ENCODE measurements at places on chromosomes 5 and 9. TPM values are rescaled to one million over a fixed set of nuclear protein-coding genes. Genes with fewer than 3 reads are reported as not detected.

The BSPRY gene
- 0.40 TPM for polyA plus RNA-seq

The MRPL50 gene
- 16.6 TPM for polyA plus RNA-seq

The IL4 gene
- polyA plus RNA-seq = 0.18 TPM

The RGS7BP gene
- polyA plus RNA-seq = 10.6 TPM

The GDNF gene
- polyA plus RNA-seq = 5.2 TPM

The LMAN2 gene
- 102 TPM for polyA plus RNA-seq

The KCNN2 gene
- 7.5 TPM for polyA plus RNA-seq

The MYMK gene
- 63.5 TPM for polyA plus RNA-seq

The SPEF2 gene
- polyA plus RNA-seq = 8.5 TPM

The PNPLA7 gene
- polyA plus RNA-seq = 3.6 TPM

The NME5 gene
- polyA plus RNA-seq = 0.68 TPM

GRCh38 chr9:137298401-137299202, 3.5 kb downstream of the NRARP start:
- peak overlapping the region; percentile 15 for H3K4me3 ChIP-seq
- DNase-seq = no peak
- H3K36me3 ChIP-seq = no peaks in the 10 kb centered on the region

DNA sequence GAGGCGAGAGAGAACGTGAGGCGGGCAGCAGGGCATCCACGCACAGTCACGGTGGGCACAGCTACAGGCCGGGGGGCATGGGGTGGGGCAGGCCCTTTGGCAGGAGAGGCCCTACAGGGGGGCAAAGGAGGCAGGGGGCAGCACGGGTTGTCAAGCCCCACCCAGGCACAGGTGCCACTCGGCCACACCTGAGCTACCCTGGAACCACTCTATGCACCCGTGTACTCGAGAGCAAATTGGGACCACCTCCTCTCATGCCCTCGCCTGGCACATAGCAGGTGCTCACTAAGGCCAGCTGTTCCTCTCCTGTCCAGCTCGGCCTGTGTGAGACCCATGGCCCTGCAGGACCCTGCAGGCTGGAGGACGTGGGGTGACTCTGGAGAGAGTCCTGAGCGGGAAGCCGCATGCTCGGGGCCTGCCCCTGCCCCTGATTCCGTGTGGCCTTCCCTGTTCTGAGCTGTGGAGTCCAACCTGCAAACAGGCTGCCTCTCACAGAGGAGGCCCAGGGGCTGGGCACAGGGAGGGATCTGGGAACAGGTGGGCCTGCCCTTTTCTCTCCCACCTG, 31.4 kb upstream of the SARDH start:
- no peak for DNase-seq
- no peak overlapping the region for H3K27ac ChIP-seq
- H3K27me3 ChIP-seq = no peaks in the 10 kb centered on the region
- no peaks in the 10 kb centered on the region for H3K4me1 ChIP-seq

- H3K27me3 ChIP-seq = no peaks in the 10 kb centered on the region
- H3K4me3 ChIP-seq = no peak overlapping the region
- H3K4me1 ChIP-seq = peaks cover 9% of the 10 kb centered on the region
- DNase-seq = no peak
- H3K27ac ChIP-seq = no peak overlapping the region
Measured at GRCh38 chr5:57785946-57786345, 303.3 kb upstream of the ACTBL2 start.

DNA sequence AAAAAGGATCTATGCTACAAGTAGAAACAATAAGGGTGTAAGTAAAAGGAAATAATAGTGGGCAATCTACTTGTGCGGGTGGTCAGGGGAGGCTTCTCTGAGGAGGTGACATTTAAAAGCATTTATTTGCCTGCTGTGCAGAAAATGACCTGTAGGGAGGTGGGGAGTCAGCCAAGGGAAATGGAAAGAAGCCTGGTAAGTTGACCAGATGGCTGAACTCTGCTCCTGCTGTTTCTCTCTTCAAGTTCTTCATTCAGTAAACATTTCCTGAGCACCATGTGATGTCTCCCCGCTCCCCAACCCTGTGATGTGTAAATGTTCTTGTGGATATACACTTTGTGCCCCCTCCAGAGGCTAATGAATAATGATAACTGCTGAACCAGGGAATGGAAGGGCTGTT, 9.9 kb upstream of the SPIN1 start:
- H3K27ac ChIP-seq = no peak overlapping the region
- no peaks in the 10 kb centered on the region for H3K4me1 ChIP-seq
- H3K36me3 ChIP-seq = no peaks in the 10 kb centered on the region
- H3K4me3 ChIP-seq = no peak overlapping the region
- no peaks in the 10 kb centered on the region for H3K27me3 ChIP-seq

DNA sequence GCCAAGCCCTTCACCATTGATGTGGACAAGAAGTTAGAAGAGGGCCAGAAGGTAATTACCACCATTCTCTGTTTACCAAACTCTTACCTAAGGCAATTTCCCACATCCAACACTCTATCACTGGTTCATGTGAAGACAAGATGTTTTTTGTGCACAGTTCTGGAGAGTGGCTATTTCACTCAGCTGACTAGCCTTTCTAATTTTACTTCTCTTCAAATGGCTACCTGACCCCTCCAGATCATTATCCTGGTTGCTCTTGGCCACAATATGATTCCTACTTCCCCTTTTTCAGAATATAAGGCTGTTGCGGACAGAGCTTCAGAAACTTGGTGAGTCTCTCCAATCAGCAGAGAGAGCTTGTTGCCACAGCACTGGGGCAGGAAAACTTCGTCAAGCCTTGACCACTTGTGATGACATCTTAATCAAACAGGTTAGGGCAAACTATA, 7.1 kb downstream of the KIF20A start:
- no peak for DNase-seq
- no peaks in the 10 kb centered on the region for H3K27me3 ChIP-seq
- no peaks in the 10 kb centered on the region for H3K4me1 ChIP-seq
- H3K4me3 ChIP-seq = no peak overlapping the region
- peaks cover 68% of the 10 kb centered on the region for H3K36me3 ChIP-seq

- H3K36me3 ChIP-seq = no peaks in the 10 kb centered on the region
- no peak overlapping the region for H3K4me3 ChIP-seq
- H3K4me1 ChIP-seq = no peaks in the 10 kb centered on the region
- DNase-seq = no peak
Measured at GRCh38 chr9:17926246-17926645, 347.4 kb downstream of the SH3GL2 start.

DNA sequence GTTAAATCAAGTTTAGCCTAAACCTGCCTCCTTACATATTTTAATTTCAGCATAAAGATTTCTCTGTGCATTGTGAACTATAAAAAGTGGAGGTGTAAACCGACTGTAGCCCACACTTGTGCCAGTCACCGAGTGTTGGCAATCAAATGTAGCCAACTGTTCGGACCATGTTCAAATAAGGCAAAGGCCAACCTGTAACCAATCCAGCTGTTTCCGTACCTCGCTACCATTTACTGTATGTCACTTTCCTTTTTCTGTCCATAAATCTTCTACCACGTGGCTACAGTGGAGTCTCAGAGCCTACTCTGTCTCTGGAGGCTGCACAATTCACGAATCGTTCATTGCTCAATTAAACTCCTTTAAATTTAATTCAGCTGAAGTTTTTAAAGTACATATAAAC, 156.0 kb downstream of the SLC25A46 start:
- H3K36me3 ChIP-seq = no peaks in the 10 kb centered on the region
- H3K27me3 ChIP-seq = no peaks in the 10 kb centered on the region
- no peak for DNase-seq
- H3K27ac ChIP-seq = no peak overlapping the region
- H3K4me1 ChIP-seq = no peaks in the 10 kb centered on the region

- H3K27me3 ChIP-seq = peaks cover 32% of the 10 kb centered on the region
- peak overlapping the region; percentile 42 for H3K27ac ChIP-seq
- peak; percentile 45 for DNase-seq
- peaks cover 16% of the 10 kb centered on the region for H3K4me1 ChIP-seq
Measured at GRCh38 chr5:76404223-76405211, 1.4 kb downstream of the IQGAP2 start.

DNA sequence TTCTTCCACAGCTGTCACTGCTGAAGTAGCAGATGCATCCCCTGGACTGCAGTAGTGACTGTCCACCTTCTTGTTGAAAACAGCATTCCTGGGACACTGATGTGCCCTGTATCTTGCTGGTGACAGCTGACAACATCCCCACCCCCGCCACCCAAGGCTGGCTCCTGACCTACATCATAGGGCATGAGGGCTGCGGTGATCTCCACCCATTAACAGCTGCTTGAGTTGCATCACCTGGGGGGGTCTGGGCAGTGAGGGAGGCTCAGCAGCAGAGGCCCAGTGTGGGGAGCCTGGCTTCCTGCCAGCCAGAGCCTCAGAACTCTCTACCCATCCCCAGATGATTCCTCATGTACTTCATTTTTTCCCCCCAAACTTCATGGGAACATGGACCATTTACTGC, 4.1 kb downstream of the PRUNE2 start:
- no peak overlapping the region for H3K27ac ChIP-seq
- no peak overlapping the region for H3K4me3 ChIP-seq
- DNase-seq = peak; percentile 8
- peaks cover 44% of the 10 kb centered on the region for H3K27me3 ChIP-seq
- peaks cover 16% of the 10 kb centered on the region for H3K4me1 ChIP-seq

GRCh38 chr9:136011376-136011702, 50.2 kb upstream of the UBAC1 start:
- H3K36me3 ChIP-seq = no peaks in the 10 kb centered on the region
- no peak overlapping the region for H3K4me3 ChIP-seq
- peak overlapping the region; percentile 73 for H3K27ac ChIP-seq
- H3K27me3 ChIP-seq = no peaks in the 10 kb centered on the region

DNA sequence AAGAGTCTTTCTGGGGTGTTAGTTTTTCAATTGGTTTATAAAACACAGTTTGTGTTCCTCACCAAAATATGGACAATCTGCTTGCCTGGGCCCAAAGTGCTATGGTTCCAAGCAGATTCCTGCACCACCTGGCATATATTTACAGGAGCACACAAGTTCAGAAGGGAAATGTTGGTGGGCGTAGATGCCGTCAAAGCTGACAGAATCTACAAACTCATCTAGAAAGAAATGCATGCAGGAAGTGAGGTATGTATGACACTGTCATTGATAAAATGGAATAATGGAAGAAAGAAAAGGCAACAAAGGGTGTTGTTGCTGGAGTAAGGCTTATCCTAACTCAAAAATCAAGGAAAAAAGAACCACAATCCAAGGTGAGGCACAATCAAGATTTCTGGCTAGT, 225.8 kb downstream of the MLLT3 start:
- no peaks in the 10 kb centered on the region for H3K27me3 ChIP-seq
- no peaks in the 10 kb centered on the region for H3K4me1 ChIP-seq
- no peaks in the 10 kb centered on the region for H3K36me3 ChIP-seq
- H3K4me3 ChIP-seq = no peak overlapping the region
- H3K27ac ChIP-seq = no peak overlapping the region

GRCh38 chr9:110329639-110330230, 7.9 kb downstream of the TXNDC8 start:
- no peak overlapping the region for H3K4me3 ChIP-seq
- no peak for DNase-seq
- no peaks in the 10 kb centered on the region for H3K4me1 ChIP-seq
- no peak overlapping the region for H3K27ac ChIP-seq
- H3K27me3 ChIP-seq = no peaks in the 10 kb centered on the region

- H3K27me3 ChIP-seq = peaks cover 2% of the 10 kb centered on the region
- no peak overlapping the region for H3K27ac ChIP-seq
- no peaks in the 10 kb centered on the region for H3K4me1 ChIP-seq
- no peaks in the 10 kb centered on the region for H3K36me3 ChIP-seq
- no peak overlapping the region for H3K4me3 ChIP-seq
Measured at GRCh38 chr5:132054031-132054696, 6.3 kb upstream of the IL3 start.

DNA sequence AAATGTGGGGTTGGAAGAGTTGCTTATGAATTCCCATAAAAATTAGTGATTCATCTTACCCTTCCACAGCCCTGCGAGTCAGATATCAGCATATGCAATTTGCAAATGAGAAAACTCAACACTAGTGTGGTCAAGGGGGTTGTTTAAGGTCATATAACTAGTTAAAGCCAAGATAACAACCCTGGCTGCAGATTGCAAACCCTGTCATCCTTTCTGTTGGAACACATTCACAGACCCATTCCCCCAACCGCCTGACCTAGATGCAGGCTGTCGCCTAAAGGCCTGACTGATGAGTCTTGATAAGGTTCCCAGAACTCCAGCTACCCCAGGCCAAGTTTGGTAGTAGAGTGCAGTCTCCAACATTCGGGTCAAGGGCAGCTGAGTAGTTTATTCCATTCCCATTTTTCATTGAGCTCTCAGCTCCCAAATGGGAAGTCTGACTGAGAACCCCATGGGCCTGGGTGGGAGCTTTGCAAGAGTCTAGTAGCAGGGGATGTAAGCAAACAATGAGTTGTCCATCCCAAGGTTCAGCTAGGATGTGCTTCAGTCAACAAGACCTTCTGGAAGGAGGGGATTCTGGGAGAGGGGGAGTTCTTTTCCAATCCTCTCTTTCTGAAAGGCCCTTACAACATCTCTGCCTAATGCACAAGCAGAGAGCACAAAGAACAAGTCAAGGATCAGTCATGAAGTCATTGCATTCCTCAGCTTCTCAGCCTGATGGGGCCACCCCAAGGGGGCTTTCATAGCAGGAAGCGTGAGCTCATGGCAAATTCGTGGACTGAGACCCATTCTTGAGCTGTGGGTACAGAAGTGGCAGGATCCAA, 40.3 kb downstream of the ADAM19 start:
- peaks cover 16% of the 10 kb centered on the region for H3K4me1 ChIP-seq
- no peak overlapping the region for H3K4me3 ChIP-seq
- peaks cover 33% of the 10 kb centered on the region for H3K36me3 ChIP-seq
- no peak for DNase-seq
- no peaks in the 10 kb centered on the region for H3K27me3 ChIP-seq
- no peak overlapping the region for H3K27ac ChIP-seq

DNA sequence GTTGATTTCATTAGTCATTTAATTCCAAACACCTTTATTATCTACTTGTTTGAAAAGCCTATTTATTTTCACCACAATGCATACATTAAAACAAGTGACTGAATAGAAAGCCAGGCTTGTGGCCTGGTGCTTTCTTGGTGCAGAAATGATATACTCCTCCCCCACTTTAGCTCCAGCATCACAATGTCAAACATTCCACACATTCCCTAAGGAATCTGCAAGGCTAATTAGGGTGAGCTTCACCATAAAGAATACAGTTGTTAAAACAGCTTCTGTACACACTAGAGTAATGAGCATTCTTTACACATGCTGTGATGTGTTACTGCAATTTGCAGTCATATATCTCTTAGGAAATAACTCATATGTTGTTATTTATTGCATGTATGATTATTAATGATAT, 705.7 kb downstream of the CETN3 start:
- peak; percentile 39 for DNase-seq
- H3K27me3 ChIP-seq = no peaks in the 10 kb centered on the region
- no peak overlapping the region for H3K4me3 ChIP-seq
- no peaks in the 10 kb centered on the region for H3K36me3 ChIP-seq
- no peak overlapping the region for H3K27ac ChIP-seq

DNA sequence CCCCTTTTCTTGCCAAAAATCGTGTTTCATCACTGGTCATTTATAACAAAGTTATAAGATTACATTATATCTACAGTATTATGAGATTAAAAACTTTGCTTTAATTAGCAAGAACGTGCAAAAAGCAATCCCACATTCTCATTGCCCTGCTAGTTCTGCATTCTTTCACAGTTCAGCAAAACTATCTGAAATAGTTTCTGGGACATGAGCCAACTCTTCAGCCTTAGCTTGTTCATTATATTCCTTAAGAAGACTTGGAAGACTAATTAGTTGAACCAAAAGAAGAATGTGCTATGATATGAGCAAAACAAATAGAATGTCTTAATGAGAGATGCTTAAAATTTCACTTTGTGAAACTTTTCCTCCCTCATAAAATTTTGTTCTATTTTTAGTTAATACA, 76.7 kb downstream of the ITGA1 start:
- peak; percentile 73 for DNase-seq
- peaks cover 2% of the 10 kb centered on the region for H3K4me1 ChIP-seq
- H3K4me3 ChIP-seq = no peak overlapping the region
- no peaks in the 10 kb centered on the region for H3K27me3 ChIP-seq
- peak overlapping the region; percentile 57 for H3K27ac ChIP-seq
